Neural cell (in vitro differentiated cells): ENCODE measurements at places on chromosomes 4 and X. TPM values are rescaled to one million over a fixed set of nuclear protein-coding genes. Genes with fewer than 3 reads are reported as not detected.

GALNTL6 gene
- 11.8 and 14.9 TPM in 2 replicates for polyA plus RNA-seq

HMGB2 gene
- 165 and 184 TPM in 2 replicates for polyA plus RNA-seq

FANCB gene
- polyA plus RNA-seq, result 0.17 and 0.40 TPM in 2 replicates

SMIM43 gene
- 0.17 TPM in 1 of 2 replicates, not detected in the other for polyA plus RNA-seq

LIMCH1 gene
- 7.8 and 9.1 TPM in 2 replicates for polyA plus RNA-seq

CCDC149 gene
- 6.6 and 9.8 TPM in 2 replicates for polyA plus RNA-seq

MCUB gene
- polyA plus RNA-seq, result 3.9 and 23.0 TPM in 2 replicates

CTAG2 gene
- polyA plus RNA-seq, result not detected in 2 replicates

ATXN3L gene
- not detected in 2 replicates for polyA plus RNA-seq

CXXC4 gene
- 108 and 127 TPM in 2 replicates for polyA plus RNA-seq

PABPC1L2B gene
- polyA plus RNA-seq, result not detected in 2 replicates

ACSL4 gene
- polyA plus RNA-seq, result 93.7 and 101 TPM in 2 replicates

RNF175 gene
- 30.1 and 37.8 TPM in 2 replicates for polyA plus RNA-seq

ARHGEF9 gene
- 71.9 and 73.5 TPM in 2 replicates for polyA plus RNA-seq

IGSF1 gene
- 2.6 and 3.0 TPM in 2 replicates for polyA plus RNA-seq

SMC1A gene
- 11.4 and 12.2 TPM in 2 replicates for polyA plus RNA-seq

MAGEA1 gene
- polyA plus RNA-seq, result not detected in 2 replicates

DEFB131A gene
- polyA plus RNA-seq, result not detected in 2 replicates

NFKB1 gene
- 4.5 and 8.6 TPM in 2 replicates for polyA plus RNA-seq

ENPEP gene
- 0.06 TPM in 1 of 2 replicates, not detected in the other for polyA plus RNA-seq

HSD17B13 gene
- not detected in 2 replicates for polyA plus RNA-seq

OTUD6A gene
- polyA plus RNA-seq, result not detected in 2 replicates

IL21 gene
- polyA plus RNA-seq, result not detected in 2 replicates

OTC gene
- polyA plus RNA-seq, result not detected in 2 replicates

RBMX gene
- 802 and 875 TPM in 2 replicates for polyA plus RNA-seq

GPR34 gene
- not detected in 2 replicates for polyA plus RNA-seq

RTL5 gene
- 10.5 and 16.8 TPM in 2 replicates for polyA plus RNA-seq

LDB2 gene
- polyA plus RNA-seq, result 25.7 and 58.9 TPM in 2 replicates

PLP1 gene
- 0.71 and 0.88 TPM in 2 replicates for polyA plus RNA-seq

F8A1 gene
- polyA plus RNA-seq, result 1.8 and 2.1 TPM in 2 replicates
